DMS53 (cell line): ENCODE measurements at places on chromosomes 6 and 20.

- DNase-seq: peak; percentile 40
Observed at GRCh38 chr20:52201395-52201794, 9.8 kb upstream of the ZFP64 start.

GRCh38 chr6:120354452-120355098 is 979.7 kb downstream of the TBC1D32 start:
- no peak for DNase-seq

GRCh38 chr6:50825375-50826036 is 6.8 kb downstream of the TFAP2B start:
- DNase-seq: no peak

GRCh38 chr6:47098570-47098993 is 56.5 kb upstream of the ADGRF1 start:
- DNase-seq: no peak

DNA sequence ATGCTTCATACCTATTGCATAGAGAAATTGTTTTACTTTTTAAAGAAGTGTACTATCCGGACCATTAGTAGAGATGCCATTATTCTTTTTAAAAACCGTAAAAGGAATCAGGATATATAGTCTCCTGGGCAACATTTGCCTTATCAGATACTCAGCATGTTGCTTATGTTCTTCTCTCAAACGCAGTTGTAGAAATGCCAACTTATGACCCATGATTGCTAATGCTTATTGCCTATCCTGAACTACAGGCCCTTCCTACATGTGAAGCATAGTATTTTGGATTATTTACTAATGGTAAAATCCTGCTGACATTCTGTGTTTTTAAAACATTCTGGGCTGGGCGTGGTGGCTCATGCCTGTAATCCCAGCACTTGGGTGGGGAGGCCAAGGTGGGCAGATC is 99.5 kb downstream of the FOXO3 start:
- DNase-seq: no peak
